T-helper 1 cell (primary cell): ENCODE measurements at places on chromosomes 4 and X.

DNA sequence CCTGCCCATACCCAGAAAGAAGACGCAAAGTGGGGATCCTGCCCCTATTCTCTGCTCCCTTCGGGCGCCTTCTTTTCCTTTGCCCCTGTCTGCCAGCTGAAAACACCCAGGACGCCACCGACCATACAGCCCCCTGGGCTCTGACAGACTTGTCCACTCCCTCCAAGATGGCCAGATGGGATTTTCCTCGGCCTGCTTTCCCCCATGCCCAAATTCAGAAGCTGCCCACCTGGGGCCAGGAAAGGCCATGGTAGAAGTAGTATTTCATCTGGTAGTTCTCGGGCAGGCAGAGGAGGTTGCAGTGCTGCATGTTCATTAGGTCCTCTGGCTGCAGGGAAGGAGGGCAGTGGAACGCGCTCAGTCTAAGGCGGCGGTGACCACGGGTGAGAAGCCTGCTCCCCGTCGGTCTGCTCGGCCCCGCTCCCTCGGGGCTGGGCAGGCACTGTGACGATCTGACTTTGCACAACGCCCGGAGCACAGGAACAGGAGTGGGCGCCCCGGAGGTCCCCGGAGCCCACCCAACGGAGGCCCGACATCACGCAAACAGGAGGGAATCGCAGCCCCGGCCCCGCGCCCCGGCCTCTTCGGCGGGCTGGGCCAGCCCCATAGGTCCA lies 582 bp downstream of the NAA10 start:
- no peak for DNase-seq

DNA sequence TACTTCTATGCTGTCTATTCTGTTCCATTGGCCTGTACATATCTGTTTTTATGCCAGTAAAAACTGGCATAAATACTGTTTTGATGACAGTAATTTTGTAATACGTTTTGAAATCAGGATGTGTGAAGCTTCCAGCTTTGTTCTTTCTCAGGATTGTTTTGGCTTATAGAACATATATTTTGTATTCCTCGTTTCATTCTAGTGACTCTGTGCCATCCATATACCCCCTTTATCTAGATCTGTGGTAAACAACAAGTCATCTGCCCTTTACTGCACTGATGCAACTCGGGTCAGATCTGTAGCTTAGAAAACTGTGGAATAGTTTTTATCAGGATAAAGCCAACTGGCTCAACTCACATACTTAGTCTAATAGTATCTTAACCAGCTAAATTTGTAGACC lies 233.7 kb downstream of the PRDM5 start:
- DNase-seq = no peak

- no peak for DNase-seq
Measured at GRCh38 chrX:19174401-19175025, 52.2 kb upstream of the ADGRG2 start.

DNA sequence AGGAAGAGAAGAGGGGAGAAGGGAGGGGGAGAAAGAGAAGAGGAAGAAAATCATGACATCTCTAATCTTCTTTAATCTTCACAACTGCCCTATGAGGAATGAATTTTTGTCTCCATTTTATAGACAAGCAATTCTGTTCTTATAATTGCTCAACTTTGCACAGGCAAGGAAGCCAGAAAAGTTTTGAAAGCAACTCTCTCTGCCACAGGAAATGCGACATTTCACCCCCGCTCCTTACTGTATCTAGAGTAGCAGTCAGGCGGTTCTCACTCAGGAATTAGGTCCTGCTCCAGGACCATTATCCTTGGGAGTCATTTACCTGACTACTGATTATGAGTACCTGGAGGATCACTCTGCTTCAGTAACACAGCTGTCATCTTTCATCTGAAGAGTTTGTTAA lies 69.2 kb upstream of the FAM9A start:
- DNase-seq = no peak

DNA sequence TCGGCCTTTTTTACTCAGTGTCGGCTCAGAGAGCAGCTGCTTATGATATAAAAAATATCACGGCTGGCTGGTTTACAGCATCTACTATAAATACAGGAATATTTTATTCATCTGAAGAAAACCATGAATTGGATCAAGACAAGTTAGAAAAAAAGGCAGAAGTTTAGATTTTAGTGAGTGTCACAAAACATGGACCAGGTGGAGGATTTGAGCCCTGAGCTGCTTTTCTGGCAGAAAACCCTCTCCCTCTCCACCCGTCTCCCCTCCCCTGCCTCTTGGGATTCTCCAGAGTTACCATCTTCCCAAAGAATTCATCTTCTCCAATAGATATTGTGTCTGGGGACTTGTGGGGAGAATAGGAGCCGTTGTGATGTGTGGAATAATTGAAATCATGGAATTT lies 142.8 kb upstream of the RAI2 start:
- DNase-seq = no peak

DNA sequence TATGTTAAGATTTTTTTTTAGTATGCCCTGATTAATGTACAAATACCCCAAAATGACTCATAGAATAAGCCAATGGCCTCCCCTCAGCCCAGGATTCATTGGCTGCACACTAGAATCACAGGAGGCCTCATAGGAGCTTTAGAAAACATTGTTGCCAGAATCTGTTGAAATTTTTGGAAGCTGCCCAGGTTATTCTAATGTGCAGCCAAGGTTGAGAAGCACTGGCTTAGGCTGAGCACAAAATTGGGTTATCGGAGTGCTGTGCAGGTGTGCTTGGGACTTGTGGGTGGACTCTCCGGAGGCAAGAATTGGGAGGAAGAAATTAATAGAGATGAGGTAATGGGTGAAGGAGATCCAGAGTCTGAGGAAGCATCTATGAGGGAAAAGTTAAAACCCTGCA lies 41.3 kb upstream of the VCX start:
- no peak for DNase-seq

- DNase-seq = no peak
Measured at GRCh38 chr4:169385376-169385775, 114.6 kb upstream of the SH3RF1 start.

- DNase-seq = no peak
Measured at GRCh38 chr4:184400891-184401290, 73.5 kb downstream of the IRF2 start.

DNA sequence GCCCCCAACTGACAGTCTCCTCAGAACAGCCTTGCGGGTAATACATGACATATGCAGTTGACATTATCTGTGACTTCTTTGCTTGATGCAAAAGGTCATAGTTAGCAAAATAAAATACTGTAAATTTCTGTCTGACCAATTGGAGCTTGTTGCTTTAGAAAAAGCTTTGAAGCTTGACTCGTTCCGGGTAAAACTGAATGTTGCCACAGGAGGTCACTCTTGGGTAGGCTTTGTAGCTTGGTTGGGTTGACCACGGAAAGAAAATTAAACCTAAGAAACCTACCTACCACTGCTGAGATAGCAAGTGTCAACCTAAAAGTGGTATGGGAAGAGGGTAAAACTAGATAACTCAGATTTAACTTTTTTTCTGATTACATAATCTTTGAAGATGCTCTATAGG lies 23.2 kb downstream of the PRPS2 start:
- no peak for DNase-seq

GRCh38 chr4:138889216-138889615 lies 126.4 kb upstream of the NOCT start:
- DNase-seq = no peak

DNA sequence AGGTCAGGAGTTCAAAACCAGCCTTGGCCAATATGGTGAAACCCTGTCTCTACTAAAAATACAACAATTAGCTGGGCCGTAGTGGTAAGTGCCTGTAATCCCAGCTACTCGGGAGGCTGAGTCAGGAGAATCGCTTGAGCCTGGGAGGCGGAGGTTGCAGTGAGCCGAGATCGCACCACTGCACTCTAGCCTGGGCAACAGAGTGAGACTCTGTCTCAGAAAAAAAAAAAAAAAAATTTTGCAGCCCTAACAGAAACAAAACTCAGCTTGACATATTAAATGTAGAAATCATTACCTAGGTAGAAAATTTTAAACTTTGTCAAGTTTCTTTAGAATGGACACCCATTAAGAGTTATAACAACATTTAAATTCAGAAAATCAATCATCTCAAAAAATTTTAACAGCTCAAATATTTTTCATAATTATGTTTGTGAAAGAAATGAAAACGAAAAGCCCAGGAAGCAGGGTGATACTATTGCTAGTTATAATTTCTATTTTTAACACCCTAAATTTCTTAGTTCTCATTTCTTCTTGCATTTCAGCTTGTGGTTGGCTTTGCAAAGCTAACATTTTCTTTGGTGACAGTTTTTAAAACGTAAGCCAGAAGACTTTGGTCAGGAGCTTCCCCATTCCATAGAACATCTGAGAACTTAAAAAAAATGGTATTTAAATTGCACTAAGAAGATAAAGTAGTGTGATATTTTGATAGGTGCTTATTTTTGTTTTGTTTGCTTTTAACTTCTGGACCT lies 33.3 kb upstream of the RBBP7 start:
- no peak for DNase-seq

DNA sequence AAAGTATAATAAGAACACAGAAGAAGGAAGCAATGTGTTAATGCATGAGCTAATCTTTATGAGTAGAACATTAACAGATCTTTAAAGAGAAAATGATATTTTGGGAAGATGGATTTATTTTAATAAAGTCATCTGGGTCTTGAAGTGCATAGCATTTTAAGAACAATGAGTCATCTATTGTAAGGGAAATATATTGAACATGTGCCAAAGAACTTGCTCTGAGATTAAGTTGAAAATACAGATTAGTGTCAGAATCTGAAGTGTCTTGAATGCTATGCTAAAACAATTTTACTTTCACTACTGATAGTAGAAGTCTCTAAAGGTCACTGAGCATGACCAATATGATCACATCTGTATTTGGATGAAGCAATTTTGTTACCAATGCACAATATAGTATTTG lies 776.7 kb upstream of the GRID2 start:
- DNase-seq = no peak

GRCh38 chr4:25888781-25889180 lies 25.2 kb upstream of the SMIM20 start:
- DNase-seq = no peak

DNA sequence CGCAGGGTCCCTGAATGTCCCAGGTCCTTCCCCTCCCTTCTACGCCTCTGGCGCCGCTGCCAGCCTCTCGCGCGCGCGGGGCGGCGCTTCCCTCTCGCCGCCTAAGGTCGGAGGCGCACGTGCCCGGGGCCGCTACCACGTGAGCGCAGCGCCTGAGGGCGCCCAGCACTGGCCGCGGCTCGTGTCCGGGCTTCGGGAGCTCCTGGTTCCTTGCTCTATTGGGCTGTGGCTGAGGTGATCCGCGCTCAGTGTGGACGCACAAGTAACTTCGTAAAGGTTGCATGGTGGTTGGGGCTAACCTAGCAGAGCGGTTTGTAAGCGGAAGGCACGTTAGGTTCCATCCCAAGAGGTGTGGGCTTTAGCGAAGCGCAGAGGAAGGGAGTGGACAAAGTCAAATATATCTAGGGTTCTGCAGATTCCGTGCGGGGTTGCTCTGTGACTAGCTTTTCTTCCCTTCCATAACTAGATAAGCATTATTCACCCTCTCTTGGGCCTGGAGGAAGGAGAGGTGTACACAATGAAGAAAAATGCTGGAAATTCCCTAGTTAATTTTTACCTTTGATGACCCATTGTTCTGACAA lies 1.8 kb downstream of the TLL1 start:
- DNase-seq = no peak

DNA sequence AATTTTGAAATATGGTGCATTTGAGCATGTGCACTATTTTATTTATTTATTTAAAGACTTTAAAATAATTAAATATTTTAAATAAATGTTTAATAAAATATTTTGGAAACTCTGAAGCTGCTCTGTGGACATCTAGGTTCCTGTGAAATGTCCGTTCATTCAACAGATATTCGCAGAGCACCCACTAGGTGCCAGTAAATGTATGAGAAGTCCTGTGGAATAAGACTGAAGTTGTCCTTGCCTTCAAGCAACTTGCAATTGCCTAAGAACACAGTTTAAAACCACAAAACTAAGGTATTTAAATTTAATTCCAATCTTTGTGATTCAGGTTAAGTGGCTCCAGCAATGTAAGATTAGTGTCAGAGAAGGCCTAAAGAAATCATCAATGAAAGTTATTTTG lies 306.7 kb downstream of the GBA3 start:
- DNase-seq = no peak

DNA sequence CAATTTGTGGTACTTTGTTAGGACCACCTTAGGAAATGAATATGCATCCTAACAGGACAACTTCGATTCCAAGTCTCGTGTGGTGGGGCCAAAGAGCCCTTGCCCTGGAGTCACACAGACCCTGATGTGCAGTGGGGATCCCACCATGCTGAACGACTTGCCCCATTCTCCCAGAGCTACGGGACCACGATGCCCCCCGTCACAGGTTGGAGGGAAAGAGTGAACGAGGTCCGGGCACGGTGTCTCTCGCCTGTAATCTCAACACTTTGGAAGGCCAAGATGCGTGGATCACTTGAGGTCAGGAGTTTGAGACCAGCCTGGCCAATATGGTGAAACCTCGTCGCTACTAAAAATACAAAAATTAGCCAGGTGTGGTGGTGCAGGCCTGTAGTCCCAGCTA lies 14.4 kb upstream of the MSX1 start:
- no peak for DNase-seq
